Tongue (tissue), 3 donors: ENCODE measurements at places on chromosomes 1 and 21. TPM values are rescaled to one million over a fixed set of nuclear protein-coding genes. Genes with fewer than 3 reads are reported as not detected.

DNA sequence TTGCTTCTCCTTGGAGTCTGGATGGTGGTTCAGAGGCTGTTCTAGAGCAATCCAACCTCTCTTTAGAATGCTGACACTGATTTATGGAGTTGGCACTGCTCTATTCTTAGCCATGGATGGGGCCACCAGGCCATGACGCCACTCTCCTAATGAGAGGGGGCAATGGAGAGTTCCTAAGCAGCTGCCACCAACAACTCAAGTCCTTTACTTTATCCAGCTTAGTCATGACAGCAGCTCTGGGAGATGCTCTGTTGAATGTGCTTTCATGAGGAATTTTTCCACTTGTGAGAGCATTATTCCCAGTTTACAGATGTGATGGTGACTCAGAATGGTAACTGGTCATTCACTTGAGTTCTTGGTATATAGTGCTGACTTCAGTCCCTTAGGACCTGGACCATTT lies 366.3 kb downstream of the HHAT start:
- DNase-seq: peak; percentile 72

GRCh38 chr1:7388141-7388487 lies 383.0 kb upstream of the VAMP3 start:
- no peak for DNase-seq

- peak; percentile 33 for DNase-seq
Observed at GRCh38 chr1:147892216-147892615, 10.4 kb upstream of the GJA8 start.

- no peak for DNase-seq
Observed at GRCh38 chr1:39220891-39221870, 16.7 kb downstream of the MACF1 start.

DNA sequence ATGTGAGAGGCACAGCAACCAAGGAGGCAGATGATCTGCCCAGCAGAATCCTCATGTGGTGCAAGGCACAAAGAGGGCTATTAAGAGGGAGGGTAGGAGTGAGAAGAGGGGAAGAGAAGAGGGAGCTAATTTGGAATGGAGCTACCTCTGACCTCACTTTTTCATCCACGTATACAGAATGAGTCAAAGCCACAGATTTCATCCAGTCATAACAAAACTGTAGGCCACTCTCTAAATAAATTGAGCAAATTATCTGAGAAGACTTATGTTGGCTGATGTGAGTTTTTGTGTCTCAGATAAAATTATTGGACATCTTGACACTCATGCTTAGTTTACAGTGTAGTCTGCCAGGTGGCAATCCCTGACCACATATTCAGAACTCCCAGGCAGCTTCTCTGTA lies 325.6 kb downstream of the TTLL7 start:
- no peak for DNase-seq

TNNI3K gene
- total RNA-seq: 2.7 TPM
